ENCODE measurements at places on chromosomes 2 and 18.

GRCh38 chr2:217116610-217117009 is 256.7 kb upstream of the TNP1 start:
- no peak for DNase-seq

DNA sequence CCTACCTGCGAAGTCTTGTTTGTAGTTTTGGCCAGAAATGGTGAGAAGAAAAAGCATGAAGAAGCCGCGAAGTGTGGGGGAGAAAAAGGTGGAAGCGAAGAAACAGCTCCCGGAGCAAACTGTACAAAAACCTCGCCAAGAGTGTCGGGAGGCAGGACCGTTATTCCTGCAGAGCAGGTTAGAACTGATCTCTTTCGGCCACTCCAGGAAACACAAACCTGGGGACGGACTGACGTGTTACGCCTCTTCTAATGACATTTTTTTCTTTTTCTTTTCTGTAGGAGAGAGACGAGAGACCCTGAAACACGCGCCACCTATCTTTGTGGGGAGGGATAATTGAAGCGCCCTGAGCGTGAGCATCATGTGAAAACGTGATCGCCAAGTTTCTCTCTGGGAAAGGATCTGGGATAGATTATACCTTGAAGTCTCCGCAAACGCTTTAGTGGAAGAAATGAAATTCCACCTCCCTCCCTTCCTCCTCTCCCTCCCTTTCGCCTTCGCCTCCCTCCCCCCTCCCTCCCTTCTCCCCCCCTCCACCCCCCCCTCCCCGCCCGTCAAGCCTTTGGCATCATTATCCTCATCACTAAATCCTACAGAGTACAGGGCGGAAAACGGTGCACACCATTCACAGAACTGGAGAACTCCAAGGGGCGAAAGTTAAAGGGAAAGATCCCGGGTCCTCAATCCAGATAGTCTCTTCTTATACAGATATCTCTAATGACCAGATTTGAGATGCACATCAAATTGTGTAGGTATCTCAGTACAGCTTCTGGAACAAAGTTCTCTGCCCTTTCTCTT is at the start of gene ZEB2:
ZEB2 (minus strand) TSS at position 186 of the 798 bp plus-strand sequence. CDS start 2,769 bp downstream, outside the sequence.
- no peak for DNase-seq

- no peak for DNase-seq
These were observed 65.3 kb upstream of the GLI2 start for GRCh38 chr2:120670371-120670770.

DNA sequence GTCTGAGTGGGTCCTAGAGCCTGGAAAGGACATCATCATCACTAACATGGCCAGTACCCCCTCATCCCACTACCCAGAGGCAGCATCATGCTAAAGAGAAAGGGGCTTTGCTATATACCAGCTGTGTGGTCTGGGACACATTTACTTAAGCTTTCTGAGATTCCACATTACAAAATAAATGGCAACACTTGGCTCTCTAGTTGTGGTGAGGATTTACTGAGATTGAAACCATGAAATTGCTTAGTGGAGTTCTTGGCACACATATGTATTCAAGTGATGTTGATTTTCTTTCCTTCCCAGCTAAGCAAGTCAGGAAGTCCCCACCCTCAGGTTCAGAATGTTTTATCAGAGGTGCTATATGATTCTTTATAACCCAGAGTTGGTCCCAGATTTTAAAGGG is 362.0 kb downstream of the CLIP4 start:
- DNase-seq, result no peak

DNA sequence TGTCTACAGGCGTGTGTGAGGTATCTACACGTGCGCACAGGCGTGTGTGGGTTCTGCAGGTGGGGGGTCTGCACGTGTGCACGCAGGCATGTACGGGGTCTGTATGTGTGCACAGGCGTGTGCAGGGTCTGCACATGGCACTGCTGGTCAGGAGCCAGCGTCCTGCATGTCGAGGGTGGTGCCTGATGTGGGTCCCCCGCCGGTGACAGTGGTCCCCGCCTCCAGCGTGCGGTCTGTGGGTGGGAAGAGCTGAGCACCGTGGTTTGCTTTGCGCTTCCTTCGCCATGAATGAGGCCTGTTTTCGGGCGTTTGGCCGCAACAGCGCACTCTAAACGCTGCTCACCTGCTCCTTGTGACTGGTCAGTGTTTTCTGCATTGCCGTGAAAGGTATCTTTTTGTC is 57.2 kb downstream of the CTDP1 start:
- DNase-seq, result no peak

GRCh38 chr2:162261032-162261945 is 18.0 kb upstream of the FAP start:
- DNase-seq, result no peak

GRCh38 chr2:22536133-22536532 is 848.8 kb upstream of the KLHL29 start:
- DNase-seq, result no peak

DNA sequence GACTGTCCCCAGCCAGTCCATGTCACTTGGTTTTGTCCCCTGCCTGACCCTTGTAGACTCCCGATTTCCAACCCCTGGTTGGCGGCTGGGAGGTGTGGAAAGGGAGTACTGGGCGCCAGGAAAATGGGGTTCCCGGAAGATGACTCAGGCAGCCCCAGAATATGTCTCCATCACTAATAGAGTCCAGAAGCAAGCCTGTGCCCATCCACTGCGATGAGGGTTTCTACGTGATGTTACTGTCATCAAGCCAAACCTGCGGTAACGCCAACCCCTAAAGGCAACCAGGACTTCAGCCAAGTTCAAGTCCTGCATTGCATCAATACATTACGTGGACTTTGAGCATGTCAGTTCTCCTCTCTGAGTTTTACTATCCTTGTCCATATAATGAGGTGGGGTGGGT is 62.0 kb upstream of the TAF1B start:
- DNase-seq, result no peak

DNA sequence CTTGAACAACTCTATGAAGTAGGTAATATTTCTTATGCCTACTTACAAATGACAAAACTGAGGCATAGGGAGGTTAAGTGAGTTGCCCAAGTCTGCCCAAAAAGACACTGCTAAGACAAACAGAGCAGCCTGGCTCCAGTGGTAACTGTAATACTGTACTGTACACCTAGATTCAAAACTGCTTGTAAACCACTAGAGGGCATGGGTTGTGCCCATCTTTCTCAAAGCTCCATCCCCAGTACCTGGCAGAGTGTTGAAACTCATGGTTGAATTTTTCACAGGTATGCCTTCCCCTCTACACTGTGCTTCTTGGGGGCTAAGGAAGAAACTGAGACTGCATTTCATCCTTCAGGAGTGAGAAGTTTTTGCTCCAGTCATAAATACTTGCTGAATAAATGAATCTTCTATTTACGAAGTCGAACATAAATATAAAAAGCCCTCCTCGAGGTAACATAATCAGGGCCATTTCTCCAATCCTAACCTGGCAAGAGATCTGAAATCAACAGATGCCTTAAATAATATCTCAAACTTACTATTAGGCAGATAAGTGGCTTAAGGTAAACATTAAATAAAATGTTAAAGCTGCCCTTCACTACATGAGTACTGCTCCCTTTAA is 2.0 kb downstream of the PPP4R1 start:
- no peak for DNase-seq

- DNase-seq, result no peak
These were observed 54.0 kb downstream of the GATA6 start for GRCh38 chr18:22223254-22223964.

DNA sequence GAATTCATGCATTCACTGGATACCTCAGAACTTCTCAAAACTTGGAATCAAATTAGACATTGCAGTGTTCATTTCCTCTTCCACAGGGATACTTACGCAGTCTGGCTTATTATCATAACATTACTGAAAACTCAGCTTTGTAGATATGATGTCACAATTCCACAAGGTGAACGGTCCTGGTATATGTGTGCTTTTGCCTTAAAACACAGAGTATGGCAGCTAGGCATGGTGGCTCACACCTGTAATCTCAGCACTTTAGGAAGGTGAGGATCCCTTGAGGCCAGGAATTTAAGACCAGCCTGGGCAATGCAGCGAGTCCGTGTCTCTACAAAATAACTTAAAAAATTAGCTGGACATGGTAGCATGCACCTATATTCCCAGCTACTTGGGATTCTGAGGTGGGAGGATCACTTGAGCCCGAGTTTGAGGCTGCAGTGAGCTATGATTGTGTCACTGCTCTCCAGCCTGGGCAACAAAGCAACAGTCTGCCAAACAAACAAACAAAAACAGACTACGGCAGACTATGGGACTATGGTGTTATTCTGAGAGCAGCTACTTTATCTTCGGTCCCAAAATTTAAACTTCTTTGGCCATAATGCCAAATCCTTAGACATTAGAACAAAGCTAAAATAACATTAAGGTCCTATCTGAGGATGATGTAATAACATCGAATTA is 1191.9 kb upstream of the SLC39A10 start:
- DNase-seq, result no peak

GRCh38 chr2:241635756-241636155 is 1.2 kb downstream of the THAP4 start:
- DNase-seq, result no peak

DNA sequence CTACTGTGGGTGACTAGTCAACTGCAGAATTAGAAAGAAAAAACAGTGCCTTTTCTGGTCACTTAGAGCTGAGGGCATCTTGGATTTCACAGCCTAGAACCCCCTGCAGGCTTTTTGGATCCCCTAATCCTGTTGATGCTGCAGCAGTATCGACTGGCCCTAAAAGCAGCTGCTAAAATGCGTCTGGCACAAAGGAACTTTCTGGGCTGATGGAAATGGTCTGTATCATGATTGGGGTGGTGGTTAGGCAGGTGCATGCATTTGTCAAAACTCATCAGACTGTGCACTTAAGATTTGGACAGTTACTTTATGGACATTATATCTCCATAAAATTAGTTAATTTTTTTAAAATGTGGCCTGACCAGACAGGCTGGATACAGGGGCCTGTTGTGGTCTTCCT is 149.8 kb downstream of the KLHL29 start:
- no peak for DNase-seq

GRCh38 chr2:12303181-12304030 is 413.3 kb upstream of the TRIB2 start:
- DNase-seq, result no peak

GRCh38 chr18:46770708-46771107 is 13.9 kb upstream of the ST8SIA5 start:
- DNase-seq, result no peak

- DNase-seq, result no peak
These were observed 133.4 kb downstream of the VAPA start for GRCh38 chr18:10047237-10047636.

DNA sequence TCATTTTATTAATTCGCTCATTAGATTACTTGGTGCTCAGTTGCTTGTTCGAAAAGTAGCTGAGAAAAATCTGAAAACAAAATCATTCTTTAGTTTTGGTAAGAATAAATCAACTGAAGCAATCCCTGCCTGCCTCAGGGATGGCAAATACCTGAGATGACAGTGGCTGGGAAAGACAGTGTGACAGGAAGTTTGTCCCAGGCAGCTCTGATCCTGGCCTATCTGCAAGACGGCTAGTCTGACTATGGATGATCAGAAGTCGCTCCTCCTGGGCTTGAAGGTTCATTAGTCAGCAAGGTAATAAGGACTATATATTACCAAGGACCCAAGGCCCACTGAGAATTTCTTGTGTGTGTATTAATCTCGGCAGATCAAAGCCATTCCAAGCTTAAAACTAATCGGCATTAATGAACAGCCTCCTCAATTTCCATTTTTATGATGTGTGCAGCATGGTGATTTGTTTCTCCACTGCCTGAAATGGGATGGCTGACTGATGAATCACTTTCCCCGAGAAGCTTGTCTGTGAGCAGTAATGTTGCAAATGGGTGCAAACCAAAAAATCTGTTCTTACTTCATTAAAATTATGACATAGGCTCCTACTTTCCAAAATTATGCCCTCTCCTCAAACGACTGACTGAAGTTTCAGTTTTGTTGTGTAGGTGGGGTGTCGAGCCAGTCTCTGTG is 199.9 kb downstream of the ACTR3 start:
- no peak for DNase-seq

DNA sequence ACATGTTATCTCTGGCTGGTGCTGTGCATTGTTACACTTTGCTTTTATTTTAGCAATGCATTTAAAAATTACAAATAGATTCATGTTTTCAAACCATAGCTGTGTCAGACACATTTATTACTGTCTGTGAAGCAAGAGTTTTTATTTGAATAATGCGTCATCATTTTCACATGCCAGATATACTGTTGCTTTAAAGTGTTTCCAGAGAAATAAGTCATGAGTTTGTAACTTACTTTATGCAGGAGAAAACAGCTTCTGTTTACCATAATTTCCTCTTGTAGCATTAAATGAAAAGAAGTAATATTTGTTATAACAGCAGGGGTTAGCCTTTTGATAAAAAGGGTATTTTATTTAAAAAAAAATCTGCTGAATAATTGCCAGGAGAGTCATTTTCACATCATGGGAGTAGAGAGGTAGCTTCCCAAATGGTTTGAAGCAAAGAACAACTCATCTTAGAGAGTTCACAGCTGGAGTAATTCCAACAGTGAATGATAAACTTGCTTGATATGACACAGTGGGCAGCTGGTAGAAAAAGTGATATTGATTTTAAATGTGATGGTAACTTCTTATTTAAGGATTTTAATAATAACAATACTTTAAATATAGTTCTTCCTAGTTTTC is 1274.5 kb upstream of the CRIM1 start:
- DNase-seq, result no peak

- DNase-seq, result no peak
These were observed 20.9 kb downstream of the STRADB start for GRCh38 chr2:201472411-201472810.

DNA sequence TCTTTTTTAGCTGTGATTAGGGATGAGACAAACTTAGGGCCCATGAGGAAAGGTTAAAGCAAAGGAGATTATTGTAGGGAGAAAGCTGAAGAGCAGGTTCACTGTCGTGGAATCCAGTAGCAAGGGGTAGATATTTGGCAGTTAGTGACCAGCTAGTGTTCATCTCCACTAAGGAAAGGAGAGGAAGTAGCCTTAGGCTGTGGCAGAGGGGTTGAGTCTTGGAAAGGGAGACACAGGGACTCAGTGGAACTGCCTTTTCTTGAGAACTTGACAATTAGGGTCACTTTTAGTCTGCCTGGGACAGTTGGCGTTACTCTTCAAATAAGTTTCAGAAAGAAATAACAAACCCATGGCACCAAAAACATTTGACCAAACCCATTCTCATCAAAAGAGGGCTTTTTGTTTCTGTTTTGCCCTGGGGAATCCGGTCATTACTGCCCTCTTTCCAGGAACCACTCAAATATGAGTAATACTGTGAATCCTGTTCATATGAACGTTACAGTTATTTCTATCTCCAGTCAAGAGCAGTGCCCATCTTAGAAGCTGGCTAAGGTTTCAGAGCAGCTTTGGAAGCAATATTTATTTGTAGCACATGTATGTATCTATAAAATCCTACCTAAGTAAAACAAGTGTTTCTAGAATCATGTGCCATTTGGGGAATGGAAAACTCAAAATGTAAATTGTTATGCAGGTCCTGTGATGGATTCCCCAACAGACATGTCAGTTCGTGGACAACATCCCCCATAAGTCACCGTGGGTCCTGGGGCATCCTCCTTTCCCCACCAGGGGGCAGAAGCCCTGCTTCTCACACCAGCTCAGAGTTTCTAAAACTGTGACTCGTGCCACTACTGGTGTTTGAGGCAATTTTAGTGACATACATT is 77.3 kb upstream of the PHLPP1 start:
- DNase-seq, result no peak
